ENCODE measurements at places on chromosomes 6 and 20.

- peak; percentile 7 for DNase-seq
Observed at GRCh38 chr6:152244998-152245630, 392.0 kb downstream of the SYNE1 start.

- DNase-seq, result peak; percentile 70
Observed at GRCh38 chr6:14316651-14317386, 199.2 kb downstream of the CD83 start.

DNA sequence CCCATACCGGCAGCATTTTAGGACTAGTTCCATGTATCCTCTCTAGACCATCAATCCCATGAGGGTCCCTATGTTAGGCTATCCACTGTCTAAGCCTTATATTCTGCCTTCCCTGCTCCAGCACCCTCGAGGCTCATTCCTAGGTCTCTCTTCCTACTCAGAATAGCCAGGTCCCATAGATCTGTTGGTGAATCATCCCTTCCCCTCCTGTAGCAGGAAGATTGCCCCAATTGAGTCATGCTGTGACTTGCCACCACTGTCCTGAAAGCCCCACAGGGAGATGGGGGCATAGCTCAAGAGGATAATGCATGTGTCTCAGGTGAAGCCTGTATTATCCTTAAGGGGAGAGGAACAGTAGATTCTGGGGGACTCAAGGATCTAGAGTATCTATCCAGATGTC is 143.1 kb upstream of the MOCS1 start:
- no peak for DNase-seq

DNA sequence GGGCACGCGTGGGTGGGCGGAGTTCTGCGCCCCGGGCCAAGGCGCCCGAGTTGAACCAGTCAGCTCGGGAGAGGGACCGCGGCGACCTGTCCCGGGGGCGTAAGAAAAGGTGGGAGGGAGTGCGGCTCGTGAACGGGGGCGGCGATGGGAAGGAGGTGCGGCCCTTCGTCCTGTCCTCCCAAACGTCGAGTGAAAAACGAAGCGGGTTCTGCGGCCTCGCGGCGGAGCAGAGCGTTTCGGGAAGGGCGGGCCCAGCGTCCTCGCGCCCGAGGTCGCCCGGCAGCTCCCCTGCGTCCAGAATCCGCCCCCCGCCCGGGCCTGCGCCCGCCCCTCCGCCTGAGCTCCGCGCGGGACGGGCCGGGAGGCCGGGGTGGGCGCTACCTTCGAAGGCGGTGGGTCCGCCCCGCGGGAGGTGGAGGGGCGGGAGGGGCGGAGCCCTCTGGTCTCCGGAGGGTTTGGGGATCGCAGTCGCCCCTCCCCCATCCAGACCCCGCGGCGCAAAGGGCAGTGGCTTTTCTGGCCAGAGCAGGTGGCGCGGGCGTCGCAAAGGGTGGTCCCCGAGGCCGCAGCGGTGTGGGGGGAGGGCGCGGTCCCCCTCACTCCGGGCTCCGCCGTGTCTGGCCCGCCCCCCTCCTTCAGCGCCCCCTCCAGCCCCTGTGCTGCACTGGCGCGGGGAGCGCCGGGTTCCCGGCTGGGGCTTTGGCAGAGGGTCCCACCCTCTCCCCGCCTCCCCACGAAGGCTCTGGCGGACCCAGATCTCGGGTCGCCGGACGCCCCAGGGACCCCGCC is 838 bp downstream of the STMN3 start:
- no peak for DNase-seq

- DNase-seq, result no peak
Observed at GRCh38 chr6:39224523-39225182, 4.6 kb downstream of the KCNK5 start.

GRCh38 chr6:24740861-24741260 is 21.9 kb upstream of the C6orf62 start:
- DNase-seq, result no peak

GRCh38 chr6:11264100-11264499 is 31.6 kb upstream of the NEDD9 start:
- no peak for DNase-seq

DNA sequence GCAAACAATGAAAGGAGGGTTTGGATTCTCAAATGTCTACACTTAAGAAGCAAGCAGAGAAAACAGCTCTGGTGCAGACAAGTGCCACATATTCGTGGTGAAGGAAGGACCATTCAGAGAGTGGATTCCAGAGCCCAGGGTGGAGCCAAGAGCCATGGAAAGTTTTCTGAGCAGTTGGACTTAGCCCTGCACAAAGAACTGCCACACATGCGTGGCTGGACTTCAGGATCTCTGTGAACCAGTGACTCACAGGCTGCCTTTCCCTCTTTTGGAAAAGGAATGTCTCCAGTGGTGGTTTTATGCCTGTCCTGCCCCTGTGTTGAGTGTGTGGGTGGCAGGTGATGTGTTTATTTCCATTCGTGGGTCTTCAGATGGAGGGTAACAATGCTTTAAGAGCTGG is 489.5 kb downstream of the CDH26 start:
- no peak for DNase-seq

DNA sequence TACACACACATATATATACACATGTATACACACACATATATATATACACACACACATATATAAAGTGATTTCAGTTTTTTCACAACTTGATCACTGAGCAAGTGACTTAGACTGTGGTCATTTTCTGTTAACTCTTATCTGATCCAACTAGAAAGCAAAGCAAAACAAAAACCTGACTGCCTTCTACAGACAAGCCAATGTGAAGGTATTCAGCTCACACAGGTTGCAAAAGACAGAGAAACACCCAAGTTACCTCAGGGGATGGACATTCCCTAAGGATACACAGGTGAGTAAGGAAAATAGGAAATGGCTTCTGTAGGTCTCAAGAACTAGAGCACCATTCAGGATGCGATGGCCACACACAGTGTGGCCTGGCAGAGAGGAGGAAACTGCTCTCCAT is 58.4 kb upstream of the IER3 start:
- DNase-seq, result no peak

DNA sequence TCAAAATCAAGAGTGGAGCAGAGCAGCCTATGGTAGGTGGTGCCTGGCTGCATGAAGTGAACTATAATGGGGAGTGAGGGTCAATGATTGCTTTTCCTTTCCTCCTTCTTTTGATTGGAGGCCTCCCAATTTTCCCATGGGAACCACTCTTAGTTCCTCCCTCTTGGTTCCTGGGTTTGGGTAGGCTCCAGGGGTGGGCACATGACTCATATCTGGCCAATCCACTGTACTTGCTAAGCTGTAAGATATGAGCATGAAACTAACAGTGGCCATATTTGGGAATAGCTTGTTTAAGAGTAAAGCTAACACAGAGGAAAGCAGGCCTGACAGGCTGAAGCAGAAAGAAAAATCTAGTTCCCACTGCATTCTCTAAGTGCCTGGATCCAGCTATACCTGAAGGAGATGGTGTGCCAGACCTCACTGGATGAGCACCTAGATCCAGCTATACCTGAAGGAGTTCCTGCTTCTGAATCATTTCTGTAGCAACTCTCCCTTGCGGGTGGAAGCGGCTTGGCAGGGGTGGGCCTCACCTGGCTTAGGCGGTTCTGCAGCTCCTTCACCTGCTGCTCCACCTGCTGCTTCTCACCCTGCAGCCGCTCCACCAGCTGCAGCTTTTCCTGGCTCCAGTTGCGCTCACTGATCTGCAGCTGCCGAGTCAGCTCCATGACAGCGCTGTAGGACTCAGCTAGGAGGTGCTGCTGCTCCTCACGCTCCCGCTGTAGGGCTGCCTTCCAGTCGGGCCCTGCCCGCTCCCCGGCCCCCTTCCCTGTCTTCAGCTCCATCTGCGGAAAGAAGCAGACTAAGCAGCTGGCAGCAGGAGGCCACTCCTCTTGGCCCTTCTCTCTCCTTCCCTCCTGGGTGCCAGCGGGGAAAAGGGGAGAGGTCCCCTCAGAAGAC is 29.0 kb upstream of the DSN1 start:
- no peak for DNase-seq

GRCh38 chr6:15317251-15317650 is 71.4 kb downstream of the JARID2 start:
- no peak for DNase-seq

- peak; percentile 65 for DNase-seq
Observed at GRCh38 chr6:39808964-39809363, 16.8 kb downstream of the DAAM2 start.

DNA sequence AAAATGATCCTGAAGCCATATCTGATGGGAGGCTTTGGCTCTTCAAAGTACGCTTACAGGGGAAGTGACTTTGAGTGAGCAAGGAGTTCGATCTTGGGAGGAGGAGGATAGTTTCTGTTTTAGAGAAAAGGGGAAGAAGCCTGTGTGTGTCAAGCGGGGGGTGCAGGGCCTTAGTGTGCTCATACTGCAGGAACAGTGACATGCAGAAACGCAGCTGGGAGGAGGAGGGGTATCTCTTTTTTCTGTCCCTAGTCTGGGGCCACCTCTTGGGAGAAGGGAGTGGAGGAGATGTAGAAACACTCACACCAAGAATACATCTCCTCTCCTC is 19.8 kb downstream of the SIRPD start:
- no peak for DNase-seq

DNA sequence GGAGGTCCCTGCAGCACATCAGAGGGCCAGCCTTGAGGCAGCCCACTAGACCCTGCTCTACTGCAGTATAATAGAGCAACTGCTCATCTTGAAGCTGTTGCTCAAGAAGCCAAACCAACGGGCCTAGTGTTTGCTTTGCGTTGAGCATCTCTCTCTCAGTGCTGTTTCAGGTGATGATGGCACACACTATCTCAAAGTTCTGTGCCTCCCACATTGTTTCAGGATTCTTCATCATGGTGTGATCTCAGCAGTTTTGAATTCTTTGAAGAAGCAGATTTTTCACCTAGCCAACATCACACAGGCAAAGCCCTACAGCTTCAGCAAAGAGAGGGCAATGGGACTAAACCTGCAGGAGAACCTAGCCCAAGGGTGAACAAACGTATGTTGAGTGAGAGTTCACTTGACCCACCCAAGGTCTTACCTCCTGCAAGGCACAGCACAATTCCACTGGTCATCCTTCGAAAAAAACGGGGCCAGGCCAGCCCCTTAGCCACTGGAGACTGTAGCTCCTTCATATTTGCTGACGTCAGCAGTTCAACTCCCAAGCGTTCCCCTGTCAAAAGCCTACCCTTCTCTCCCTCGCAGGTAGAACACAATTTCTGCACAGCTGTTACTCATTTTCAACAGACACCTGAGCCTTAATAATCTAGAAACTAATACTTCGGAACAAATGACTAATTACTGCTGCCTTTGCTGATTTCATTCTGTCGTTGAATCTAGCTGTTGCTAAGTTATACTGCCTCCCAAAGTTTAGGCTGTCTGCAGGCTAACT is 15.8 kb downstream of the MYB start:
- DNase-seq, result no peak

DNA sequence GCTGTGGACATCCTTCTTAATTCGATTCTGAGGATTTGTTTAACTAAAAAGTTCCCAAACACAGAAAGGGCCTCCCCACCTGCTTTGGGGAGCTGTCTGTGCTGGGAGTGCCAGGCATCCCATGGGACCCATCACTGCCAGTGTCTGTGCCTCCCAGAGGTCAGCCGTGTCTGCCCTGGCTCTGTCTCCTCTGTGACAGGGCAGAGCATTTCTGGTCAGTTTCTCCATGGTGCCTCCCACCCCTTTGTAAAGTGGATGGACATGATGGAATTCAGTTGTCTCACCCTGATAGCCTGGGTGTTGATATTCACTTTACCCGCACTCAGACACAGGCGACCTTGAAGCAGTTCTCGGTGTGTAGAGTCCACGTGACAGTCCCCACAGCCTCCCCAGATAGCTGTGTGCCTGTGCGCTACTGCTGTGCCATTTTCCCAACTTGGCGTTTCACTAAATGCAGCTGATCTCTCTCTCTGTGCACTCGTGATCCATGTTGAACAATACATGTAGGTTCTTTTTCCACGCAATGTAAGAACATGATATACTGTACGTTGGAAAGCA is 70.5 kb downstream of the CDS2 start:
- DNase-seq, result no peak

DNA sequence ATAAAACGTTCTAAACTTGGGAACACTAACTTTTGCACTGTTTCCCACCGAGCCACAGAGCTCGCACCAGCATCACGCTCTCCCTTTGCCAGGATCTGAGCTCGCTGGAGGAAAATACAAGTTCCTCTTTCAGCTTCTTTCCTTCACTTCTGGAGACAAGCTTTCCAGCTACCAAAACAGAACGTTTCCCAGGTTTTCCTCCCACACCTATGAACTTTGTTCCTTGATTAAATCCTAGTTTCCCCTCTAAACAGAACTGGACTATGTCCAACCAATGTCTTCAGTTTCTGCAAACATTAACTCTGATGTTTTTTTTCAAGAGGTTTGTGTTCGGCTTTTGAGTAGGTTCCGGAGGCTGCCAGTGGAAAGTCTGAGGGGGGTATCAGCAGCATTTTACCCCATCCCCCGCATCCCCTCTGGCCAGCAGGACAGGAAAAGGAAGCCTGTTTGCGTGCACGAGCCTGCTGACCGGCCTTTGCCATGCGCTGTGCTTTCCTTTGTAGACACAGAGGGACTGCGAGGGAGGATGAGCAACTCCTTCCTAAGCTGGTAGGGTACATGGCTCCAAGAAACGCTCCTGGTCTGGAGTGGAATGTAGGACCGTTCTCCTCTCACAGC is 135.5 kb downstream of the LY86 start:
- no peak for DNase-seq

GRCh38 chr6:16965689-16966088 is 136.2 kb upstream of the STMND1 start:
- DNase-seq, result no peak

DNA sequence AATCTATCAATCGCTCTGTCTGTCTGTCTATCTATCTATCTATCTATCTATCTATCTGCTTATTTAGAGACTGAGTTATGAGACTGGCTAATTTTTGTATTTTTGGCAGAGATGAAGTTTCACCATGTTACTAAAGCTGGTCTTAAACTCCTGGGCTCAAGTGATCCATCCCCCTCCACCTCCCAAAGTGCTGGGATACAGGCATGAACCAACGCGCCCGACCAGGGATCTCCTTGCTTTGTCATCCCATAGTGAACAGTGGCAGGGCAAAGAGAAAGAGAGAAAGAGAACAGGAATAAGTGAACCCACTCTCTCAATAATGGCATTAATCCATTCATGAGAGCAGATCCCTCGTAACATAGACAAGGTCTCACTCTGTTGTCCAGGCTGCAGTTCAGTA is 66.4 kb upstream of the DSP start:
- no peak for DNase-seq

- no peak for DNase-seq
Observed at GRCh38 chr6:128029826-128030225, 129.0 kb upstream of the THEMIS start.

DNA sequence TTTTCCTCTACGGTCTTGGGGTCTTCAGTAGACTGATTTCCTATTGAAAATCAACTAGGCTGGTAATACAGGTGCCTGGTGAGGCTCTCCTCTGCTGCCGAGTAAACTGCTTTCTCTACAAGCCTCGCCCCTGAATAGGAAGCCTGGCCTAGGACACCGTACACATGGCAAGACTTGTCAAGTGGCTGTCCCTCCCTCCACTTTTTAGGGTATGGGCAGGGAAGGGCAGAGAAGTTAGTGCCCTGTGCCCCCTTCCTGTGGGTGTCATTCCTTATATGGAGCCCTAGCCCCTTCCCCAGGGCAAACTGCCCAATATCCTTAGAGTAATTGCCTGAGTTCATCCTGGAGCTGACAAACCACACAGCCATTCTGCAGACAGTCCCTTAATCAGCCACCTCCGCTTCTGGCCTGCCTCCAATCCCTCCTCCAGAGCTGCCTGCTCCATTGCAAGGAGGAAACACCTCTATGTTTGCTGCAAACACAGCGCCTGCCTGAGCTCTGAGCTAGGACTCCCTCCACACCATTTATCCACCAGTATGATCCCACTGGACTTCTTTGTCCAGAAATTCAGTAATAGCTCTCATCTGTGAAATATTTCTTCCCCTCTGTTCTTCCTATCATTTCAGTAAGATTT is 93.1 kb downstream of the CHD6 start:
- DNase-seq, result no peak

- DNase-seq, result no peak
Observed at GRCh38 chr6:108862479-108863191, 14.4 kb downstream of the ARMC2 start.

Data from NCI-H510A treated with DMSO at 0.1 percent for 48 hours (cell line).